ENCODE measurements at places on chromosomes 1 and 21.

DNA sequence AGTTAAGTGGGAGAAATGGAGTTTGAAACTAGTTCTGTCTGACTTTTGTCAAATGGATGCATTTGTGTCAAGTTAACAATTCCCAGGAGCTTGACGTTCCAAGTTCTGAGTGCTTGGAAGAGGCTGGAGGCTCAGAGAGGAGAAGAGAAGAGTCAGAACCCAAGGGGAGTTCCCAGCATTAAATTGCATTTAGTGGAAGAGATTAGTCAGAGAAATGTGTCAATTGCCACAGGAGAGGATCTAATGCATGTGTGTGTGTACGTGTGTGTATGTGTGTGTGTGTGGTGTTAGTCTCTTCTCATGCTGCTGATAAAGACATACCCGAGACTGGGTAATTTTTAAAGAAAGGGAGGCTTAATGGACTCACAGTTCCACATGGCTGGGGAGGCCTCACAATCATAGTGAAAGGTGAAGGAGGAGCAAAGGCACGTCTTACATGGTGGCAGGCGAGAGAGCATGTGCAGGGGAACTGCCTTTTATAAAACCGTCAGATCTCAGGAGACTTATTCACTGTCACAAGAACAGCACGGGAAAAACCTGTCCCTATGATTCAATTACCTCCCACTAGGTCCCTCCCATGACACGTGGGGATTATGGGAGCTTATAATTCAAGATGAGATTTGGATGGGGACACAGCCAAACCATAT lies 101.5 kb upstream of the TMEM51 start:
- DNase-seq: no peak

DNA sequence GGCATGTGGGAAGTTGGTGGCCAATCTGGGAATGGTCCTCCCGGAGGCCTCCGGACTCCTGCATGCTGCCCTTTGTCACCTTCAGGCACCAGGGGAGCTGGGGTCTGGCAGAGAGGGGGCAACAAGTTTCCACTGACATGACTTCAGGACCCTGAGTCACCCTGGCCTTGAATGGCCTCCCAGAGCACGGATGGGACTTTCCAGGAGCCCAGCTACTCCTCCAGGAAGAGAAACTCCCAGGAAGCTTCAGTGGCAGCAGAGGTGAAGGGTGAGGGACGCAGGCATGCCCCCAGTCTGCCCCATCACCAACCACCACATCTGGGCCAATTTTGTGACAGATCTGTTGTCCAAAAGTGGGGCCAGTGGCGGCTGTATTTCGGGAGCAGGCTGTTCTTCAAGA lies 55.9 kb upstream of the WASF2 start:
- DNase-seq: no peak

GRCh38 chr1:167654975-167655575 lies 25.0 kb downstream of the RCSD1 start:
- no peak for DNase-seq

- DNase-seq: no peak
Measured at GRCh38 chr1:246959944-246960693, 28.4 kb upstream of the AHCTF1 start.

- no peak for DNase-seq
Measured at GRCh38 chr1:196467230-196467925, 140.9 kb downstream of the KCNT2 start.

GRCh38 chr1:238161955-238162354 lies 271.2 kb upstream of the ZP4 start:
- DNase-seq: no peak

DNA sequence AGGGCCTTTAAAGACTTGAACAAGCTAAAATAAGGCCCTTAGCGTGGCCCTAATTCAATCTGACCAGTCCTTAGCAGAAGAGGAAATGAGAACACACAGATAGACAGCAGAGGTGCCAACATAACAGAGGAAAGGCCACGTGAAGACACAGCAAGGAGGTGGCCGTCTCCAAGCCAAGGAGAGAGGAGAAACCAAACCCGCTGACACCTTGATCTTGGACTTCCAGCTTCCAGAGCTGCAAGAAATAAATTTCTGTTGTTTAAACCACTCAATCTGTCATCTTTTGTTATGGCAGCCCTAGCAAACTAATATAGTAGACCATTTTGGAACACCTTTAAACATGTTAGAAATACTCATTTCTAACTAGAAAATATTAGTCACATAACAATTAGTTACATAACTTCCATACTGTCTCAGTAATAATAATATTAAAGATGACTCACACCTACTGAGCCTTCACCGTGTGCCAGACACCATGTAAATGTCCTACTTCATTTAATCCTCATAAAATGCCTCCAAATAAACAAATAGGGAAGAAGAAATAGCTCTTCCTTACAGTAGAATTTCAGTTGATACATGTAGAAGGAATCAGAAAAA lies 47.9 kb downstream of the S1PR1 start:
- no peak for DNase-seq

GRCh38 chr1:235650341-235651169 lies 971 bp upstream of the GNG4 start:
- DNase-seq: no peak

- DNase-seq: no peak
Measured at GRCh38 chr1:18539171-18539570, 58.4 kb downstream of the KLHDC7A start.

DNA sequence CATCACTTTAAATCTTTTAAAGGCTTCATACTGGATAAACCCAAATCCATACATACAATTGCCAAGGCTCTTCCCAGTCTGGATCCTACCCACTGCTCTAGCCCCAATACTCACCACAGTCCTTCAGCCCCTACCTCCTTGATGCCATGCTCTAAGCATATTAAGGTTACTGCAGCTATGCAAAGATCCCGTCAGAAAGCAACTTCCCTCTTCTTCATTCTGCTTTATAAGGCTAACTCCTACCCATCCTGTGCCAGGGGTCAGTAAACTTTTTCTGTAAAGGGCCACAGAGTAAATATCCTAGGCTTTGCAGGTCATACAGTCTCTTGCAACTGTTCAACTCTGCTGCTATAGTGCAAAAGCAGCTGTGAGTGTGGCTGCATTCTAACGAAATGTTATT lies 34.3 kb upstream of the MTF1 start:
- DNase-seq: no peak

GRCh38 chr1:152866321-152866720 lies 6.5 kb downstream of the LCE7A start:
- no peak for DNase-seq

DNA sequence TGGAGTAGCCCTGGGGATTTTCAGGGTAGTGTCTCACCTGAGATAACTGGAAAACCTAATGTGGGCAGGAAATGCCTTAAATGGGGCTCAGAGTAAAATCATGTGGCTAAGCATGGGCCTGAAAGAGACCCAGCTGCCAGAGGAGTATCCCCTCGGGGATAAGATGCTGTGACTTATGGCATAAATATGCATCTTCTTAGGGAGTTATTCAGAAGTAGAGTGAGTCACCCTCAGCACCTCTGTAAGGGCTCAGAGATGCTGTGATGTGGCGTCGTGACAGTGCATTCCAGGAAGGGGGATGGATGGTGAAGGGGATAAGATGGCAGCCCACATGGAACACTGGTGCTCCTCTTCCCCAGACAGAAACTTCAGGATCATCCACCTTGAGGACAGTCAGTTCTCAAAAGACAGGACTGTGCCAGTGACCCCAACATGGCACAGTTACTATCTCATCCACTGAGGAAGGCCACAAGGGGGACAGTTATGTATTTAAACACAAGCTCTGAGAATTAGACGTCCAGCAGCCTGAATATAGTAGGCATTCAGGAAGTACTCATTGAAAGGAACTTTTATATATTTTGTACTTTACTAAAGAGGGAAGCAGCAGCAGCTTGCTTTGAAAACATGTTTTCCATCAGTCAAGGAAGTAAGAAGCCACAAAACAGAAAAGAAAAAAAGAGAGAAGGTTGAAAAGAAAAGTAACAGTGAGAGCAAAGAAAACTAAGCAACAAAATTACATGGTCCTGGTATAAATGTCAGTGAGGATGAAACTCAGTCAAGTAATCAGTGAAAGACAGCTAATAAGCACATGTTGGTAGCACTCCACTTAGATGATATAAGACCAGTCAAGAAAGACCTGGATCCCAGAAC lies 8.3 kb downstream of the IL24 start:
- no peak for DNase-seq

- DNase-seq: no peak
Measured at GRCh38 chr21:45054927-45055612, 19.3 kb upstream of the ADARB1 start.

- DNase-seq: peak; percentile 59
Measured at GRCh38 chr1:67760030-67760821, 73.0 kb downstream of the GNG12 start.

Measured in activated T-cell treated with anti-CD3 and anti-CD28 coated beads for 1 hour (primary cell).